ENCODE measurements at places on chromosomes 5 and 9.

DNA sequence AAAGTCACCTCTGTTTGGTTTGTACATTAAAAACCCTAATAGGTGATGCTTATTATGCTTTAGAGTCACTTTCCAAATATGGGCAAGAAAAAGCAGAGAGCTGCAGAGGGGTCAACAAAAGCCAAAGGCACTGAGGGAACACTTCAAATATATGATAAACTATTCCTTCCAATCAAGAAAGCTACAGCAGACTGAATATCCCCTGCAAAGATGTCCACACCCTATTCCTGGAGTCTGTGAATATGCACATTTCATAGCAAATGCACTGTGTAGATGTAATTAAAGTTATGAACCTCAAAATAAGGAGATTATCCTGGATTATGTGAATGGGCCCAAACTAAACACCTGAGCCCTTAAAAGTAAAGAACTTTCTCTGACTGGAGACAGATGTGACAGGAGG is 74.3 kb downstream of the ABCA1 start:
- no peak for DNase-seq

DNA sequence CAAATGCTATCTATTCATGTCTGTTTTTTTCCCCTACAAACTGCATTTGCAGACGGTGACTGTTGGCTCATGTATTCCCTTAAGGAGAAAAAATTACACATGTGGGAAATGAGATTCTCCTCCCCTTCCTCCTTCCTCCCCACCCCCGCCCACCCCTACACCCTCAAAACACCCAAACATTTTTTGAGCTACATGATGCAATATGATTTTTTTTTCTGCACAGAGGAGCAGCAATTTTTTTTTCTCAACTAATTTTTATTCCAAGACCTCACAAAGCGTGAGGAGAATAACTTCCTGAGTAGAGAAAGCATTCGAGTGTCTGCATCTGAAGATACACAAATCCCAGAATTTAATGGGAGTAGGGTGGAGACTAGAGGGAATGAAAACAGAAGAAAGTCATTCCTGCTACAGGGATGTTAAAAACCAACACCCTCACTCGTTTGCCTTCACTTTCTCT is 118.1 kb downstream of the PRDM6 start:
- DNase-seq, result no peak

GRCh38 chr5:107513337-107514085 is 157.2 kb downstream of the EFNA5 start:
- no peak for DNase-seq

- no peak for DNase-seq
These were observed 71.0 kb downstream of the USP20 start for GRCh38 chr9:129906298-129906697.

DNA sequence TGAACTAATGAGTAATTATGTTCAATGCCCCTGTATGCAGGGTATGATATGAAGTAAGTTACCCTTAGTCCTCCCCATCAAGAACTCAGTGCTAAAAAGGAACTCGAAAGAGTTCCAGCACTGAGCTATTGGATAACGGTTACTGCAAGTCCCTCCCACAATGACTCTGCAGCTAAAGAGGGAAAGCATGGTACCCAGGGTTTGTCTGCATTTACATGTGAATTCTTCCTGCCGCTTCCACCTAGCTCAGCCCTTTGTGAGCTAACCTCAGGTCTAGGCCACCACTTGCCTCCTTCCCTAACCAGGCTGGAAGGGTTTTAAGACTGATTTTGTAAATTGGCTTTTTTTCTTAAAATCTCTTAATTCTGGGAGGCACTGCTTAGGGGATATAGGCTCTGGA is 376.8 kb downstream of the EBF1 start:
- DNase-seq, result no peak

DNA sequence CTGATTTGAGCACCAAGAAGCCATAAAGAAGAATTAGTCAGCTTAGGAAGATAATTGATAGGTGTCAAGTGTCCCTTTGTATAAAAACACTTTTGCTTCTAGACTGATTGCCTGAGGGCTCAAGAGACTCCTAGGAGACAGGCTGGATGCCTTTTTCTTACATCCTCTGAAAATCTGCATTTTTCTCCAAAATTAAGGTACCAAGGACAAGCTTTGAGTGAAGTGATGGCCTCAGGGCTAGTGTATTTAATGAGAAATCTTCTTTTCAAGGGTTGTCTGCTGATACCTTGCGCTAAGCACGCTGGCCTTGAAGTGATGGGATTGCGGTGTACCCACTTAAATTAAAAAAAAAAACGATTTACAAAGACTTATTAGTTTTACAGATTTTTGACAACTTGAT is 304.0 kb downstream of the TLR4 start:
- DNase-seq, result no peak

Measured in stimulated activated CD4-positive, alpha-beta T cell treated with anti-CD3 and anti-CD28 coated beads, Interleukin-12 subunit alpha, Interleukin-12 subunit beta, amount 100 ng/mL, for 48 hours (primary cell).